Stimulated activated CD8-positive, alpha-beta memory T cell treated with anti-CD3 and anti-CD28 coated beads, Interleukin-4, amount 100 ng/mL, for 1 hour (primary cell): ENCODE measurements at places on chromosomes 12 and 14.

DNA sequence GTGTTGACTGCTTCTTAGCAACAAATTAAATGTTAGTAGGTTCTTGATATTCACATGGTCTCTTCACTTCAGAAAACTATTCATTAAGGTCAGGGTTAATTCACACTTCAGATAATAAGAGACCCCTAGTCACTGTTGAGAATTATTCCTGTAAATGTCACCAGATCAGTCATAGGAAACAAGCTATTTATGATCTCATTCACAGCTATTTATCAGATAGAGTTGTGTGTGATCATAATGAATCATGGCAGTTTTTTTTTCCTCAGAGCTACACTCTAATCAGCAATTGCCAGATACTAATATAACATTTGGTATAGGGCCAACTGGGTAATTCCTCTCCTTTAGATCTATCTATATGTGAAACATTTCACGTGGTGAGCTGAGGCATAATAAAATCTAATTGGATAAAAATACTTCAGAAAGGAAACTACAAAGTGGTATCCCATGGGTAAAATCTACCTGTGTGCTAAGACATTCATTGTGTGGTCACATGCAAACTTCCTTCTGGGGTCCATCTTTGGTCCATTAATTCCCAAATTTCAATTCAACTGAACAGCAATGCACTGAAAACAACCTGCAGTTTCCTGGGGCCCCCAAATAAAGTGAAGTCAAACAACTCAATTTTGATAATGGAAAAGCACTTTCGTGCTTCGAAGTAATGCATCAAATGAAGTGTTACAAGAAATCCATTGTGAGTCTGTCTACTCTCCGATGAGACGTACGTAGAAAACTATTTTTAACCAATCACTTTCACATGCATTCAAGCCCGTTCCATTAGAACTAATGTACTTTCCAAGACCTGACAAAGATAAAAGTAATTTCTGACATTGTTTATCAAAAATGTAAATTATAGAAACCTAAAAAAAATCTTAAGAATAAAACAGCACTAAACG, 197.0 kb downstream of the ACSS3 start:
- no peak for DNase-seq

GRCh38 chr14:90427848-90428426, 31.1 kb downstream of the CALM1 start:
- no peak for DNase-seq

DNA sequence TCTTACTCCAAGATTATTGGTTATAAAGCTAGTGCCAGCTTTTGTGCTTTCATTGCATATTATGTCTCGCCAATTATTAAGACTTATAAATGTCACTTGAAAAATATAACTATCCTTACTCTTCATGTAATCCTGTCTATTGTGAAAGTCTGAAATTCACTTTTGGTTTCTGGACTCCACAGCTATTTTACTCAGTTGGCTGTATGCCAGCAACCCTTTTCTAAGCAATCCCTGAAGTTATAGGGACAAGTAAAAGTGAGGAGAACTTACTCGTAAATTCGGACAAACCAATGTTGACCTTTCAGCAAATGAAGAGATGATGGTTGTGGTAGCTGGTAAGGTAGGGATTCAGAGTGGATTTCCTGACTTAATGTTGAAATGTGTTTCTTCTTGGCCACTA, 196.3 kb downstream of the NPAS3 start:
- no peak for DNase-seq

DNA sequence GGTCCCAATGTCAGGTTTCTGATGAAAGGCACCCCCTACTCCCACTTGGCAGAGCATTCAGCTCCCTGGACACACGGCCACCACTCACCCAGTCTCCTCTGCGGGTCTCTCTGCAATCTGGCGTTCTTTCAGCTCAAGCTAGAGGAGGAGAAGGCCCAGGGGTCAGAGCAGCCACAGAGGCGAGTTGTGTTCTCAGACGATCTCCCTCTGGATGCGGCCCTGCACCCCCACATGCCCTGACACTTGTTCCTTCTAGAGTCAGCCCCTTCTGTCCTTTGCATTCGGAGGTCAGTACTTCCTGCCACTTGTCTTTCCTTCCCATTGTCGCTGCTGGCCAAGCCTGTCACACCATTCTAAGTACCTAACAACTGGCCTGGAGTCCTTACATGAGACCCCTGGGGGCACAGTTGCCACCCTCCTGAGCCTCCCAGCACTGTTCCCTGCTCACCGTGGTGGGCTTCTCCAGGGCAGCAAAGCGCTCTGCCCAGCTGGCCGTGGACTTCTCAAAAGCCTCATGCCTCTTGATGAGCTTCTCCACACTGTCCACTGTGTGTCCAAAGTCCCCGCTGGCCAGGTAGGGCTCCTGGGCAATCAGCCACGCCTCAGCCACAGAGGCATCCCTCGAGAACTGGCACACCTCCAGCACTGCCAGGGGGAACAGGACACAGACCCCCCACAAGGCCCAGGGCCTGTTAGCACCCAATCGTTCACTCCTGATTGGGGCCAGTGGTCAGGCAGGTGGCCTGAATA, 63.2 kb downstream of the PLEKHG3 start:
- DNase-seq = no peak

- no peak for DNase-seq
These were observed 197.3 kb upstream of the PPFIA2 start for GRCh38 chr12:81956468-81956860.

GRCh38 chr12:14238221-14238792, 127.2 kb upstream of the ATF7IP start:
- DNase-seq = no peak

GRCh38 chr14:98234208-98234607, 1037.8 kb downstream of the BCL11B start:
- no peak for DNase-seq

DNA sequence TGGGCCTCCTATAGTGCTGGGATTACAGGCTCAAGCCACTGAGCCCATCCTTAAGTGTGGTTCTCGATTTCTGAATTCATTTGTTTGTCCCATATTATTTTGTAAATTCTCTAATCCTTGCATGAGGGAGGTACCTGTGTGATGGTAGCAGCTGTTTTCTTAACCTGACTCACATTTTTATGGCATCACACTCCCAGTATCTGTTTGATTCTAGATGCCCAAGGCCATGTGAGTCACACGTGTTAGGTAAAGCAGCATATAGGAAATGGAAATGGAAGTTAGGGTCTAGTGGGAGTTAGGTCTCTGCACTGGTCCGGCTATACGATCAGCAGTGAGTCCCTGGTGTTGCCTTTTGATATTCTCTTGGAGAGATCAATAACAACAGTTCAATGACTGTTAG, 198.1 kb downstream of the ERC1 start:
- DNase-seq = no peak

GRCh38 chr12:104060791-104061190, 3.5 kb upstream of the HCFC2 start:
- DNase-seq = no peak

DNA sequence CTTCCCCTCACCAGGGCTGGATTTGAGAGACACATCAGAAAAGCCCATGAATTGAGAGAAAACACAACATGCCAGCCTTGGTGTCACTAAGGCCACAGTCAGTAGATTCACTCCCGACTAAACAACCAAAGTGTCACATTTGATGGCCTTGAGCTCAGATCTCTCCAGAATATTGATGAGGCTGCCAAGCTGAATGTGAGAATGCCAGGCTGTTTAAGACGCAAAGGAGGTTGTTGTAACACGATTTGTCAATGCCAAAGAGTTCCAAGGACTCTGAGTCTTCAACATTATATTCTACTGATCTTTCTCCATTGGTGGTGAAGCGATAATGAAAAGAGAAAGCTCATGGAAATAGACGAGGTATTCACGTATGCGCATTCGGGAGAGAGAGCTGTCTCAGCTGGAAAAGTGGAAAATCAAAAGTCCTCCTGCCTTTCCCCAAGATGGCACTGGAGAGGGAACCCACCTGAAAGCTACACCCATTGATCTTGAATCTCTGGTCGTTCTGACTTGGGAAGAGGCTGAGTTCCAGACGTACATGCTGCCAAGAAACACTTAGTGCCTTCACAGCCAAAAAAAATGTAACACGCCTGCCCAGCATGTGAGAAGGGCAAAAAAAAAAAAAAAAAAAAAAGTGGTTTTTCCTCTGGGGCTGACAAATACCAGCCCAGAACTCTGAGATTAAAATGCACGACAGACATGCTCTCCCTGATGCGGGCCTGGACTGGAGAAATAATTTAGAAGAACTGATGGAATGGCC, 1159.6 kb downstream of the VRK1 start:
- DNase-seq = no peak

DNA sequence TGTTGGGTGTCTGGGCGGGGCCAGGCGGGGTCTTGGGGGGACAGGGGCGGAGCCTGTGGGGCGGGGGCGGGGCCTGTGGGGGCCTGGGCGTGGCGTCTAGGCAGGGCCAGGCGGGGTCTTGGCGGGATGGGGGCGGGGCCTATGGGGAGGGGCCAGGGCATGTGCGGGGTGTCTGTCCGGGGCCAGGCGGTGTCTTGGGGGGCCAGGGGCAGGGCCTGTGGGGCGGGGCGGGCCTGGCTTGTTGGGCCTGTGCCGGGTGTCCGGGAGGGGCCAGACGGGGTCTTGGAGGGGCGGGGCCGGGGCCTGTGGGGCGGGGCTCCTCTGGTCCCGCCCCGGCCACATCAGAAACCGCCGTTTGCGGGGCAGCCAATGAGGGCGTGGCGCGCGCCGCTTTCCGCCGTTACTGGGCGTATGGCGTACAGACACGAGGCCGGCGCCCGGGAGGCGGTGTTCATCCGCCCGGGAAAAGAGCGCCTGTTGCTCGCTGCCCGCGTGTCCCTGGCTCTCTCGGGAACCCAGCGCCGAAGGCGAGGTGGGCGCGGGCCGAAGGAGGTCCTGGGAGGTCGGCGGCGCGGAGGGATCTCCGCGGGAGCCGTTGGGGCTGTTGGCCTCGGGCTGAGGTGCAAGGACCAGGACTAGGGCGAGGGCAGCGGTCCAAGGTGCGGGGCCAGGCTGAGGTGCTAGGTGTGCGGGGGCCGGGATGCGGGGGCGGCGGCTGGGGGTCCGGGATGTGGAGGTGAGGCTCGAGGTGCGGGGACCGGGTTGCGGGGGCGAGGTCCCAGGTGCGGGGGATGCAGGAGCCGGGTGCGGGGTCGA, at the start of gene PIWIL1:
TSS of gene PIWIL1 (plus strand) at position 400 of the 816 bp plus-strand sequence. CDS start 4,705 bp downstream, outside the sequence.
- DNase-seq = no peak

GRCh38 chr12:76030341-76031080, 1.1 kb downstream of the PHLDA1 start:
- peak; percentile 27 for DNase-seq

DNA sequence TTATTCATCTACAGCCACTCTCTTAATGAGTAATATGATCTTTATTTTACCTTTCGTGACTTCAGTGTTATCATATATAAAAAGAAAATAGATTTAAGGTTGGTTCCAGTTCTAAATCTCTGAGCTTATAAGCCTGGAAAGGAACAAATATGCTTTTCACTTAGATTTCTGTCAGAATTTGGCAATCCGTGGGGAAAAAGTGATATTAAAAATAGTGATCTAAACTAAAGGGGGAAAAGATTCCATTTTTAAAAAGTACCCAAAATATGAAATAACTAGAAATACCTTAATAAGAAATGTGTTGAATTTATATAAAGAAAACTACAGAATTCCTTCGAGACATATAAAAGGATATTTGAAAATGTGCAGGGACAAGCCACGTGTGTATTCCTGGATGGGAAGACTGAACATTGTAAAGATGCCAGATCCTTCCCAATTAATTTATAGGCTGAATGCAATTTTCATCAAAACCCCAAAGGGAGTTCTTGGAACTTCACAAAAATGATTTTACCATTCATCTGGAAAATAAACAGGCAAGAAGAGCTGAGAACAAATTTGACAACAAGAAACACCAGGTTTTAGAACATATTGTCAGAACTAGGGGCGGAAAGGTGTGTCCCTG, 142.5 kb downstream of the EFCAB11 start:
- DNase-seq = no peak

DNA sequence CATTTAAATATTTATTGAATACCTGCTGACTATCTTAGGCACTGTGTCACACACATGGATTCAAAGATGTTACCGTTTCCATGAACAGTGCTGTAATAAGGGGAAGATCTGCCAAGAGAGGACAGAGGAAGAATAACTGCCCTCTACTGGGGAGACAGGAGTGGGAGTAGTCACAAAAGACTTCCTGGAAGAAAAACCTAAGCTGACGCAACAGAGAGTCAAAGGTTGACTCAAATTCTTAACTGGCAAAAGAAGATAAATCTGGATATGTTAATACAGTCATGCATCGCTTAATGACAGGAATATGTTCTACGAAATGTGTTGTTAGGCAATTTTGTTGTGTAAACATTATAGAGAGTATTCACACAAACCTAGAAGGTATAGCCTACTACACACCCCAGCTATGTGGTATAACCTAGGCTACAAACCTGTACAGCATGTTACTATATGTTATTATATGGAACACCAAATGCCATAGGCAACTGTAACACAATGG, 51.5 kb downstream of the DCAF5 start:
- no peak for DNase-seq

- DNase-seq = no peak
These were observed 680 bp downstream of the ASB8 start for GRCh38 chr12:48156652-48157017.

GRCh38 chr12:100267603-100268281, 765 bp downstream of the SCYL2 start:
- DNase-seq = no peak

DNA sequence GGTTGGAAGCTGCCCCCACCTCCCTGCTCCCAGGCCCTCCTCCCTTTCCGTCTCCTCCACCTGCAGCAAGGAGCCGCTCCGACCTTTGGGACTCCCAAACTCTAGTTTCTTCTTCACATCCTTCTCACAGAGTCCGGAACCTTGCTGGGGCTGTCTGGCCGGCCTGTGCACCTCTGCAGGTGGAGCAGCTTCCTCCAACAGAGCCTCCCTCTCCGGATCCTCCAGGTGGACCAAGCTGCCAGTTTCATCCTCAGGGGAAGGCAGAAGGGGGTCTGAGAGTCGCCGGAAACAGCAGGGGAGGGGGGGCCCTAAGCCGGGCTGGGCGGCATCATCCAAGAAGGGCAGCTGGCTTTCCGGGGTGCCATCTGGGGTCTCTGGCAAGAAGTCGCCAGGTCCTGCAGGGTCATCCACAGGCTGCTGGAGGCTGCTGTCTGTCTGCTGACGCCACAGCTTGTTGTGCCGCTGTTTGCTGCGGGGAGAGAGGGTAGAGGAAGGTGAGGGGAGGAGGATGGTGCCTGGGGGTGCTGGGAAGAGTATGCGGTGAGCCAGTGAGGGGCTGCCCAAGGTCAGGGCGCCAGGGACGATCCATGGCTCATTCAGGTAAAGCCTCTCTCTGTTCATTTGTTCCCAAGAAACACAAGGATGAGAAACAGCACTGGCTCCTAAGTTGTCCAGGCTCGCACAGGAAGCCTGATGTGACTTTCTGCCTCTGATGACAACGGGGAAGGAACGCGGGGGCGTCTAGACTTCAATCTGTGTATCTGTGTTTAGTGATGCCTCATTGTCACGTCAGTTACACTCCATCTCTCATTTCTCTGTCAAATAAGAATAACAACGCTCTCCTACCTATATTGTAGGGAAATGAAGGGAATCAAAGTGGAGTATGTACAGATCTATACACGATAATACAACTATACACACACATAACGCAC, 61.3 kb upstream of the CORO1C start:
- DNase-seq = no peak
